ENCODE measurements at places on chromosomes 4 and X. TPM values are rescaled to one million over a fixed set of nuclear protein-coding genes. Genes with fewer than 3 reads are reported as not detected.

SERTM2 gene
- not detected for total RNA-seq

CLCN4 gene
- total RNA-seq: 26.7 TPM

SMR3B gene
- total RNA-seq: not detected

TBC1D8B gene
- total RNA-seq: 2.5 TPM

CYLC1 gene
- total RNA-seq: not detected

NBDY gene
- total RNA-seq: 21.4 TPM

RTL3 gene
- 0.08 TPM for total RNA-seq

DMD gene
- 116 TPM for total RNA-seq

SLC10A6 gene
- 0.35 TPM for total RNA-seq

KCND1 gene
- total RNA-seq: 0.68 TPM

AREG gene
- 1.4 TPM for total RNA-seq

DIAPH2 gene
- total RNA-seq: 9.9 TPM

COL4A6 gene
- 8.3 TPM for total RNA-seq

ARHGEF6 gene
- total RNA-seq: 40.2 TPM

FABP2 gene
- total RNA-seq: not detected

GATA1 gene
- 0.16 TPM for total RNA-seq

RBMX2 gene
- total RNA-seq: 9.9 TPM

FRAS1 gene
- total RNA-seq: 2.2 TPM

ZAR1 gene
- total RNA-seq: not detected

GAGE1 gene
- total RNA-seq: not detected

ADH6 gene
- not detected for total RNA-seq

ASB5 gene
- 2.7 TPM for total RNA-seq

CSAG2 gene
- total RNA-seq: not detected

BCLAF3 gene
- total RNA-seq: 5.5 TPM

REELD1 gene
- not detected for total RNA-seq

SASH3 gene
- 2.5 TPM for total RNA-seq

MAGEB17 gene
- total RNA-seq: not detected

TCEAL7 gene
- total RNA-seq: 3.1 TPM

ERCC6L gene
- 0.14 TPM for total RNA-seq

XPNPEP2 gene
- 0.68 TPM for total RNA-seq

CXCL8 gene
- not detected for total RNA-seq

NAA11 gene
- not detected for total RNA-seq

BST1 gene
- total RNA-seq: 3.8 TPM

MAP7D2 gene
- 0.78 TPM for total RNA-seq

SLC16A2 gene
- 8.2 TPM for total RNA-seq

CLCN3 gene
- total RNA-seq: 58.3 TPM
